Brain (organoid and tissue), 16 donors: ENCODE measurements at places on chromosomes 6 and 20.
A peak's percentile ranks its signal among the peaks of the same experiment; 100 is the strongest.

DNA sequence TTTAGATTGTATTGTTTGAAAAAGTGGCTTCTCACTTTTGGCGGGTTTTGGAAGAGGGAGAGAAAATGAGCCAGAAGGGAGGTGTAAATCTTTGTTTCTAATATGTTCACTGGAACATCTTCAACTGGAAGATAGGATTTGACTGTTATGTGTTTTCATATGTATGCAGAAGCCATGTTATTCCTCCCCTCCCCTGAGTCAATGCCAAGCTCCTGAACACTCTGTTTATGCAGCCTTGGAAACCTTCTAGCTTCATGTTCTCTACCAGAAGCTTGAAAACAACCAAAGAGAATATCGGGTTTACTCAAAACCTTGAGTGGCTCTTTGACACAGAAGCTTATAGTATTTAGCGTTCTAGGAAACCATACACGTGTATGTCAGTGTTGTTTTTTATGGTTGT is 279.1 kb downstream of the PRL start:
- DNase-seq, result peak; percentile 63

- no peak for DNase-seq
Measured at GRCh38 chr6:52164319-52165094, 21.7 kb upstream of the IL17A start.

DNA sequence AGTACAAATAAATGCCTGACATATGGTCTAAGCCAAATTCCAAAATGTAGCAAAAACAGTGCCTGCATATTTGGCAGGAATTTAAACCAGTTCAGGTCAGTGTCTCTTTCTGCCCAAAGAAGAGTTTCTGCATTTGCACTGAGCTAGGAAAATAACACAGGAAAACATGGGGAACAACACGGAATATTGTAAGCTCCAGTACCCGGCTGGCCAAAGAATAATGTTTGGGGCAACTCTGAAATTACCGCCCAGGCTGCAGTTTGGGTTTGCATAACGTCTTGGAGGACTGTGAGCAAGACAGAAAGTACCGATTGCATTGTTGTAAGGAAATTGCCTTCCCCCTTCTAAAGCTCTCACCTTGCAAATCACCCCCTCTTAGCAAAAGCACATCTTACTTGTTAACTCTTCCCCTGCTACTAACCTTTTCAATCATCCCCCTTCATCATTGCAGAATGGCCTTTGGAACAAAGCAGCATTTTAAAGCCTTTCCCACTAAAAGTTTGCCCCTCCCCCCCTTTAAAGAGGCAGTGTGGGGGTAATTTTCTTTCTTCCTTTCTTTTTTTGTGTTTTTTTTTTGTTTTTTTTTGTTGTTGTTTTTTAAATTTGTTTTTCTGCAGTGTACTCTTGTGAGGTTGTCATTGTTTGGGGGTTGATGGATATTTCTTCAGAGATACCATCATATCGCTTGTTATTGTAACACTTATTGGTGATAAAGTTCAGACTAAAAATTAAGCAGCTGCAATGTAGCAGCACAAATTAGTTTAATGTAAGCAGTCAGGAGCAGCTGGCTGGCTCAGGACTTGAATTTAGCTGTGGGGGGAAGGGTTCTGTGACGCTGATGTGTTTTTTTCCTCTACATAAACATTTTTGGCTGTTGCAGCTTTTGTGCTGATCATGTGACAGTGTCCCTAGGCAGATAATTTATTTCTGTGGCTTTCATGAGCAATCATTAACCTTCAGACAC is 100.0 kb upstream of the CITED2 start:
- DNase-seq, result peak; percentile 72

DNA sequence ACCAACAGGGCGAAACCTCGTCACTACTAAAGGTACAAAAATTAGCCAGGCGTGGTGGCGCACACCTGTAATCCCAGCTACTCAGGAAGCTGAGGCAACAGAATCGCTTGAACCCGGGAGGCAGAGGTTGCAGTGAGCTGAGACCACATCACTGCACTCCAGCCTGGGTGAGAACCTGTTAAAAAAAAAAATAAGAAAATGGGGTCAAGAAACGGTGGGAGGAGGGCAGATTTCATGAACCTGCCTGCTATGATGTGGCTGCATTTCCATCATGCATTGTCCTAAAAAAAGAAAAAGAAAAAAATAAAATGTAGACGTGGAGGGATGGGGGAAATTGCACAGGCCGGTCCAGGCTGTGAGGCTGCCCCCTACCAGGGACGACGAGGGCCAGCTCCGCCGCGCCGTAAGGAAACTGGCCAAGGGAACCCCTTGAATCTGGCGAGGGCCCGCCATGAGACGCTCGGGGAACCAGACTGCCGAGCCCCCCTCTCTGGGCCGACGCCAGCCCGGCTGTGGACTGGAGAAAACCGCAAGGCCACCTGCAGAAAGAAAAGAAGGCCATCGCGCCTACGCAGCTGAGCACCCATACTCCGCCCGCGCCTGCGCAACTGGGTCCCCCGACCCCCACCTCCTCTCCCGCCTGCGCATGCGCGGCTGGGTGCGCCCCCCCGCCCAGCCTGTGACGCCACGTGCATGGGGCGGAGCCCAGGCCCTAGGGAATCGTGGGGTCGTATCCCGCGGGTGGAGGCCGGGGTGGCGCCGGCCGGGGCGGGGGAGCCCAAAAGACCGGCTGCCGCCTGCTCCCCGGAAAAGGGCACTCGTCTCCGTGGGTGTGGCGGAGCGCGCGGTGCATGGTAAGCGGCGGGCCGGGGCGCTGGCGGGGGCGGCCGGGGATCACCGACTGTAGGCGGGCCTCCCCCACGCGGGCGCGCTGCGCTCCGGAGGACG is at the start of gene ENTPD6:
Gene ENTPD6, plus strand, starts transcription at position 699 of the 948 bp plus-strand sequence. CDS start 10,825 bp downstream, outside the sequence.
- DNase-seq, result peak; percentile 97

DNA sequence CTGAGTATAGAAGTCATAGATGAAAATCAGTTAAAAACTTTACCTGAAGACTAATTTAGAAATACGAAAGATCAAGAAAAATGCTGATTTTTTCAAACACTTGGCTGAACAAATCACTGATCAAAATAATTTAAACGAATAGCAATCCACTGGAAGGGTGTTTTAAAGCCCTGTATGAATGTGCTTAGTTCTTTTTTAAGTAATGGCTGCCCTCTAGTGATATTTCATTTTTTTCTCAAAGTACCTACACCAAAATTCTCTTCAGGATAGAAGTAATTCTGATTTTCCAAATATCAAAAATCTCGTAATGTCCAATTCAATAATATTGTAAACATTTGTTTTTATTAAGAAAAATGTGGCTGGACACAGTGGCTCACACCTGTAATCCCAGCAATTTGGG is 32.5 kb downstream of the AKAP7 start:
- DNase-seq, result peak; percentile 45

GRCh38 chr6:3318226-3318625 is 59.5 kb downstream of the PSMG4 start:
- DNase-seq, result no peak

DNA sequence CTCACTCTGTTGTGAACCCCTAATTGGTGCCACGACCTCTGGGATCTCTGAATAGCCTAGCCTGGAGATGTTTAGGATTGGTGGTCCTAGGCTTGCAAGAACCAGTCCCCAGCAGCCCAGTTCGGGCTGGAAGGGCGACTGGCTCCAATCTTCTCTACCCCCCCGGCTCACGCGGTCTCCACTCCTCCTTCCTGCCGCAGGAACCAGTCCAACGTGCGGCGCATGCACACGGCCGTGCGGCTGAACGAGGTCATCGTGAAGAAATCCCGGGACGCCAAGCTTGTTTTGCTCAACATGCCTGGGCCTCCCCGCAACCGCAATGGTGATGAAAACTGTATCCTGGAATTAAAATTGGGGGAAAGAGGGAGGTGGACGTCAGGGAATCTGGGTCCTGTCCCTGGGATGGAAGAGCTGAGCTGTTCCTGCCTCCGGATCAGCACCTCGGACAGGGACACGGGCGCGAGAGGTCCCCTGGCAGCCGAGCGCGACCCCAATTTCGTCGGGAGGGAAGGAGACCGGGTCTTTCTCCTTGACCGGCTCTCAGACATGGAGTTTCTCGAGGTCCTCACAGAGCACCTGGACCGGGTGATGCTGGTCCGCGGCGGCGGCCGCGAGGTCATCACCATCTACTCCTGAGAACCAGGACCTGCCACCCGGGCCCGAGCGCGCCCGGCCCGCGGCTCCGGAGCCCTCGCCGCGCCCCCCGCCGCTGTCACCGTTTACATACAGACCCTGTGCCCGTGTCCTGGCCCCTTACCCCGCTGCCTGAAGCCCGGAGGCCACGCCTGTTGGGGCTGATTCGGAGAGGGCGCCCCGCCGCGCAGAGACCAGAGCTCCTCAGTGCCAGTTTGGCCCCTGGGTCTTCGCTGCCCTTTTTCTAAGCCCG is 28.2 kb downstream of the SLC12A5 start:
- DNase-seq, result peak; percentile 32

GRCh38 chr20:58711266-58712051 is 18.9 kb downstream of the NPEPL1 start:
- no peak for DNase-seq

- no peak for DNase-seq
Measured at GRCh38 chr6:894274-894673, 201.3 kb upstream of the EXOC2 start.

- no peak for DNase-seq
Measured at GRCh38 chr6:20024316-20024673, 187.1 kb downstream of the ID4 start.

DNA sequence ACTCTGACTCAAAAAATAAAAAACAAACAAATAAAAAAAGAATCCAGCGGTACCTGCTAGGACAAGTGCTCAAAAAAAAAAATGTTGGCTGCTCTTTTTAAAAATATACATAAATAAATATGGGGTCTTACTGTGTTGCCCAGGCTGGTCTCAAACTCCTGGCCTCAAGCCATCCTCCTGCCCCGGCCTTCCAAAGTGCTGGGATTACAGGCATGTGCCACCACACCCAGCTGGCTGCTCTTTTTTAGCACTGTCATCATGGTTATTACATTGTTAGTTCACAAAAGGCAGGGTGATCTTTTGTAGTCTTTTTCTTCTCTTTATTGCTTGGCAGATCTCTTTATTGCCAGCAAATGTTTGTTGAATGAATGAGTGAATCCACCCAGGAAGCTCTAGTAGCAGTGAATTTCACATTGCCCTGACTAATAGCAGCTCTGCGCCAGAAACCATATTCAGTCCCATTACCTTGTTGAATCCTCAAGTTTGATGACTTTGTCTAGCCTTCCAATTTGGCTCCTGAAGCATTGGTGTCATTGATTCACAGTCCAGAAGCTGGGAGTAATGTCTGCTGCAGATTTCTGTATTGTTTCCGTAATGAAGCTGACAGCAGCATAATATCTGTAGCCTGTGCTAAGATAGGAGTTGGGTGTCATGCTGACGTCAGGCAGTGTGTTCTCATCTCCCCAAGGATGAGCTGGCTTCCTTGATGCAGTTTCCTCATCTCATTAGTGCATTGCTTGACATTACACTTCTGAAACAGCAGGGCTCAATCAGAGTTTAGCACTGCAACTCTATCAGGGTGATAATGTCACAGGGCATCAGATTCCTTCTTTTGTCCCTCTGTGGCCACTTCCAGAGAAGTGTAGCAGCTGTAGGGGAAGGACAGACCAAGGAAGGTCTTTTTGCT is 84.9 kb upstream of the TGM3 start:
- no peak for DNase-seq

GRCh38 chr20:64256282-64256935 is 861 bp downstream of the PCMTD2 start:
- no peak for DNase-seq

- DNase-seq, result no peak
Measured at GRCh38 chr20:61024390-61024789, 227.7 kb upstream of the CDH4 start.

GRCh38 chr6:160428818-160429619 is 80.8 kb downstream of the SLC22A3 start:
- DNase-seq, result no peak

- no peak for DNase-seq
Measured at GRCh38 chr6:142993977-142994376, 49.0 kb upstream of the HIVEP2 start.

- peak; percentile 90 for DNase-seq
Measured at GRCh38 chr6:40482532-40482931, 104.6 kb downstream of the LRFN2 start.

DNA sequence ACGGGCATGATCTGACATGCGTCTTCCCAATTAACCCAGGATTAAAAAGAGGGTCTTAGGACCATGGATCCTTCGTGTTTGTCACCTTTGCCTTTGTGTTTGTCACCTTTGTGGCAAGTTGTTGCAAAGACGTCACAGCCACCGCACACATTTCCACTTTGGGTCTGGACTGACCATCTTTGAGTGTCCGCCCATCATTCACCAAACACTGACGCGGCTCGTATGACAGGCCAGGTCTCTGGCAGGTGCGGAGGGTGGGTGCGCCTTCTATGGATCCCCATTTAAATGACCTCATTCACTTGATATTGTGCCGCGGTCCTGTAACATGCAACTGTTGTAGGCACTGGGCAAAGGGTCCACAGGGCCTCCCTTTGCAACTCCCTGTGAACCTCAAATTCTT is 404.1 kb downstream of the TAF4 start:
- DNase-seq, result no peak

DNA sequence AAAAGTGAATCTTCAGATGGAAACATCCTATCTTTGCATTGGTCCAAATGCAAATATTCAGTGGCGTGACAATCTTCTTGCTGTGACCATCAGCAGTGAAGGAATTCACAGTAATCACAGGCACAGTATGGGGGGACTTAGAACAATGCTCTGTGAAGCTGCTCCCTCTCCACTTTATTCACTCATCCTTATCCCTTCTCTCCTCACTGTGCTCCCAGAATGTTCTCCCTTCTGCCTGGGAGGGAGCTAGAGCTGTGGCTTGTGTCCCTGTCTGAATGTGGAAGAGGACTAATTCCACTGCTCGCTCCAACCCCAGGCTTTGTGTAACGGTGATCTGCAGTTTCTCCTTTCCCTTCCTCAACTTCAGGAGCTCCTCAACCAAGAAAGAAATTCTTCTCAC is 243.7 kb downstream of the ALDH8A1 start:
- no peak for DNase-seq

DNA sequence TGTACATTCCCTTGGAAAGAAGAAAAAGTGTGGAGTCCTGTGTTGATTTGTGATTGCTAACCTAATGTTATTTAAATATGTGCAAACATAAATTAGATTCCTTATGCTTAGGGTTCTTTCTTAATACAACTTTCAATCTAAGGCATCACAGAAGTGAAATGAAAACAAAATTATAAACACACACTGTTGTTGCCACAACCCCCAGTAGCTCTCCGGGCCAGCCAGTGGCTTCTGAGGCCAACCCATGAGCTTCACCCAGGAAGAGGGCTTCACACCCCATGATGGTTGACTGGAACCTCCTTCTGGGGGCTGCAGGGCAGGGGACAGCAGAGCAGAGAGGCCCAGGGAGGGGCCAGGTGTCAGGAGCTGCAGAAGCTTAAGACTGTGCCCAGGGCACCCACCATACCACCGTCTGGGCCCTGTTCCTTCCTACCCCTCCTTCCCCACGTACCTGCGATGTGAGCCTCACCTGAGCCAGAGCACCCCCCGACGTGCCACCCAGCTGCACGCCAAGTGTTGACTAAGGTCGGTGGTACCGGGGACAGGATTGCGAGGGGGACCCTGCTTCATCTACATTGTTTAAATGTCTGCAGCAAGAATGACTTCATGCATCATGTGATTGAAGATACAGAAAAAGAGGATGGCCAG is 110.5 kb downstream of the FAM120B start:
- no peak for DNase-seq

DNA sequence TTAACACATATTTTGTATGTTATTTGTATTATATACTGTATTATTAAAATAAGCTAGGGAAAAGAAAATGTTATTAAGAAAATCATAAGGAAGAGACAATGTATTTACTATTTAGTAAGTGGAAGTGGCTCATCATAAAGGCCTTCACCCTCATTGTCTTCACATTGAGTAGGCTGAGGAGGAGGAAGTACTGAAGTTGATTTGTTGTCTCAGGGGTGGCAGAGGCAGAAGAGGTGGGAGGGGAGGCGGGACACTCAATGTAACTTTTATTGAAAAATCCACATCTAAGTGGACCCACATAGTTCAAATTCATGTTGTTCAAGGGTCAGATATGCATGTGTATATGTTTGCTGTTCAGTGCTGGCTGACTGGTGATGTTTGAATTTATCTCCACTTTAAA is 210.2 kb upstream of the CITED2 start:
- no peak for DNase-seq
